Upper lobe of left lung (tissue), 6 donors: ENCODE measurements at places on chromosomes 13 and 19.

DNA sequence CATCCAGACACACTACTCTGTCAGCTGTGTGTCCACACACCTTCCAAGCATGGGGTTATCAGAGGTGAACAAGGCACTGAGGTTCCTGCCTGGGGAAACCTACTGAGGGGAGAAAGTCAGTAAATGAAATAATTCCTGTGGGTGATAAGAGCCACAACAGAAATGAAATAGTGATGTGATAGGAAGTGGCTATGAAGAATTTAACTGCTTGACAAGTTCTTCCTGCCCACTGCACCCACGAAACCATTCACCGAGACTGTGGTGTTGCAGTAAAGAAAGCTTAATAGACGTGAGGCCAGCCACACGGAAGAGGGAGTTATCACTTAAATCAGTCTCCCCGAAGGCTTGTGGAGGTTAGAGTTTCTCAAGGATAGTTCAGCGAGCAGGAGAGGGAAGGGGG, 353.1 kb downstream of the UQCRFS1 start:
- DNase-seq: no peak

DNA sequence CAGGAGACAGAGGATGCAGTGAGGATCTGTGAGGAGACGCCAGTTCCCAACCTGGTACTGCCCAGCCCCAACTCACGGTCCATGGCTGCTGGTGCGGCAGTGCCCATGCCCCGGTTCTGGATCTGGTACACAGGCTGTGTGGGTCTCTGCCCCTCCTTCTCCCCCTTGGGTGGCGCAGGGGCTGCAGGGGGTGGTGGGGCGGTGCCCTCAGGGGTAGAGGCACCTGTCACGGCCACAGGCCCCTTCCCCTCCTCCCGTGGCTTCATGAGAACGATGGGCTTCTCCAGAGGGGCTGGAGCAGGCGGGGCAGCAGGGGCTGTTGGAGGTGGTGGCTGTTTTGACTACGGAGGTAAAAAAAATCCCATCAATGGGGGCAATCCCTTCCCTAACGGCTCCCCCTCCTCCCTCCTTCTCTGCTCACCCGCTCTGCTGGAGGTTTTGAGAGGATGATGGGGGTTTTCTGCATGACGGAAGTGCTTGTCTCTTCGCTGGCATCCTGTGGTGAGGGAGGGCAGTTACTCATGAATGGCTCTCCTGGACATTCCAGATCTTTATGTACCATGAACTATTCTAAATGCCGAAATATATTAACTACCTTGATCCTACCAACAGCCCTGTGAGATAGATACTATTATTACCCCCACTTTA, 7.1 kb downstream of the SMG9 start:
- no peak for DNase-seq

- DNase-seq: no peak
Measured at GRCh38 chr13:44876782-44877324, 112.4 kb downstream of the NUFIP1 start.

- DNase-seq: no peak
Measured at GRCh38 chr19:7842661-7843294, 12.8 kb downstream of the EVI5L start.

DNA sequence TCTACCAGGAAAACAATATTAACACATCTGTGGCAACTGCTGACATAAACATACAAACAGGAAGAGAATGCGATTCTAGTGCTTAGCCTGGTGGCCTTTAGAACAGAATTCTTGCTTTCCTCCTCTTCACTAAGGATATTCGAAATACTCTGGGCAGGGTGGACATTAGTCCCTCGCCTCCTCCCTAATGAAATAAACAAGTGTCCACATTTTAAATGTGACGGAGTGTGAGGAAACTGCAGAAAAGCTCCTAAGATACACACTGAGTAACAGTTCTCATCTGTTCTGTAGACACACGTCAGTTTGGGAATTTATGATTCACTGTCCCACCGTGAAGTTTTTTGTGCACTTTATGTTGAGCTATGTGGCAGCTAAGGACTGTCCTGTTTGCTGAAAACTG, 639 bp downstream of the STARD13 start:
- DNase-seq: no peak

- no peak for DNase-seq
Measured at GRCh38 chr13:98622931-98623331, 46.0 kb upstream of the STK24 start.
